Esophagus squamous epithelium (tissue), 5 donors: ENCODE measurements at places on chromosomes 1 and 21.

- no peak for DNase-seq
Observed at GRCh38 chr21:38688068-38688467, 117.7 kb upstream of the ETS2 start.

DNA sequence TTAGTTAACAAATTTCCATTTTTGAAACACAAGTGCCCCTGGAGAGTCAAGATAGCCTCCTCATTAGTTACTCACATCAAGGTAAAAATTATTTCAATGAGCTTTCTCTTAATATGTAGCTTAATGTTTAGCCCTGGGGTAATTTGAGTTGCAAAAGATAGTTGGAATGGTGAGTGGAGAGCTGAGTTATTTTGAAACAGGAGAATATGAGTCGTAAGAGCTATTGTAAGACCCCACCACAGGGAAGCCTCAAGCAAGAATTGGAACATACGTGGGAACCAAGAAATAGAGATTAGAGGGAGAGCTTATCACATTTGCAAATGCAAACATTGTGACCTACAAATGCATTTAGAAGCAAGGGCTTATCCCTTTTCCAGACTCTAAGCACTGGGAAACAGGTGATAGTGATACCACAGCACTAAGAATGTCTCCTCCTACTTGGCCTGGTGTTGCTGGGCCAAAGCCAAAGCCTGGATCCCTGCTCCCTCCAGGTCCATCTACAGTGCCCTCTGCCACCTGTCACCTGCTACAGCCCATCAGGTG, 635.1 kb downstream of the PTPRC start:
- no peak for DNase-seq

- no peak for DNase-seq
Observed at GRCh38 chr1:214143006-214143992, 137.7 kb upstream of the SMYD2 start.

DNA sequence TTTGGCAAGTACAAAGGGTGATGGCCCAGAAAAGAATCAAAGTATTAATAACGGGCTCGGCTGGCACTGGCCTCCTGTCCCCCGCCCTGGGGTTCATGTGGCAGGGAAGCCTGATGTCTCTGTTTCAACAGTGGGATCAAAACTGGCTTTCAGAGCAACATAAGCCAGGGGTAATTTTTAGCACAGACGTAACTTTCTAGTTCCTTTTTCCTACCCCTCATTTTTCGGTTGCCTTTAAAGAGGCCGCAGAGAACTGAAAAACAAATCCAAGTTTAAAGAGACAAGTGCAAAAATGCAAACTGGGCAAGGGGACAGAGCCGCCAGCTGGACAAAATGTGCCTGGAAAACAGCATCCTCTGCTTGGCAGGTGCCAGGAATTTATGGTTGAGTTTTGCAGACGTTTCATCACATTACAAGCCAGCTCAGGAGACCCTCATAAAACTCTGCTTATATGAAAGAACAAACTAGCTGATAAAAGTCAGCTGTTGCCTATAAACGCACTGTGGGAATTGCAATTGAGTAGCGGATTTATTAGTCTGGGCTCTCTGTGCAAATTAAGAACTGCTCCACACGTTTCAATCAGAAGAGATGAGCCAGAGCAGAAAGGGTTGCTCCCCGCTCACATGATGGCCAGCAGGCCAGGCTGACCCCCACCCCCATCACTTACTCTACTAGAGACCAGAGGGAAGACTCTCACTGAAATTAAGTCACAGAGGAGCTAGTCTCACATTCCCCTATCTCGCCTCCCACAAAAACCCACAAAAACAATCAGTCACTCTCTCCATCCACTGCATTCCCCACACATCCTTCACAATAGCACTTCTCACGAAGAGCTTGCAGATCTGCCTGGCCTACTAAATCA, 15.8 kb upstream of the CDCA8 start:
- no peak for DNase-seq

GRCh38 chr1:184270556-184270955, 116.3 kb upstream of the C1orf21 start:
- no peak for DNase-seq

DNA sequence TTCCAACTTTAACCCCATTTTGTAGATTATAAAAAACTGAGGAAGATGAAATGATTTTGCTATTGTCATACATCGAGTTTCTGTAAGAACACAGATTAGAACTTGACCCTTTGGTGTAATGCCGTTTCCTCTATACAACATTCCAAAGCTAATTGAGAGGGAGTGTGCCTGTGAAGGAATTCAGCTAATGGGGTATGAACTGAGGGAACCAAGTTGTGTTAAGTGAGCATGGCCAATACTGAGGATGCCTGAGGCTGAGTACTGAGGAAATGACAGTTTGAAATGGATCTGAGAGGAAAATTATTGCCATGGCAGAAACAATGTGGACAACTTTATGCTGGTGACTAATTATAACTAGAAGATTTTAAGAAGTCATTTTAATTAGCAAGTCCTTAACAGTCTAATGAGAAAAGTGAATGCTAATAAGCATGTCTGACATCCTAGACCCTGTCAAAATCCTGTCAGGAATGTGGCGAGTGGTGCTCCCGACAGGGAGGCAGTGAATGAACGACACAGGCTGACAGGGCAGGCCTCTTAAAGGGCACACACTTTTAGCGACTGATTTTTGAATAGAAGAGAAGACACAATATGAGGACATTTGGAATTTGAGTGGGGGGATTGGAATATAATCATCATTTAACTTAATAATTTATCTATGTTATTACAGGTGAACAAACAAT, 262.5 kb downstream of the HLX start:
- DNase-seq, result no peak

DNA sequence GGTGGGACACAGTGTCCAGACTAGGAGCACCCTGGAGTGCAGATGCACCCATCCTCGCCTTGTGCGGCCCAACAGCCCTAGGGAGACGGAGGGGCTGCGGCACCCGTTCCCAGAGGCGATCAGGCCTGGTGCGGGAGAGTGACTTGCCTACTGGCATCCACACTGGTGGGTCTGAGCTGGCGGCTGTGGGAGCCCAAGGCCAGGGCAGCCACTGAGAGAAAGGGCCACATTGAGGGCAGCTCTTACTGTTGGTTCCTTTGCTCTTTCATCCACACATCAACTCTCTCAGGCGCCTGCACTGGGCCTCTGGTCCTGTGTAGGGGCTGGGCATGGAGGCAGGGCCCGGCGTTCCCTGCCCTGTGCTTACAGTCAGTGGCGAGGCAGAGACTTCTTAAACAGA, 8.6 kb downstream of the PODN start:
- DNase-seq, result no peak

DNA sequence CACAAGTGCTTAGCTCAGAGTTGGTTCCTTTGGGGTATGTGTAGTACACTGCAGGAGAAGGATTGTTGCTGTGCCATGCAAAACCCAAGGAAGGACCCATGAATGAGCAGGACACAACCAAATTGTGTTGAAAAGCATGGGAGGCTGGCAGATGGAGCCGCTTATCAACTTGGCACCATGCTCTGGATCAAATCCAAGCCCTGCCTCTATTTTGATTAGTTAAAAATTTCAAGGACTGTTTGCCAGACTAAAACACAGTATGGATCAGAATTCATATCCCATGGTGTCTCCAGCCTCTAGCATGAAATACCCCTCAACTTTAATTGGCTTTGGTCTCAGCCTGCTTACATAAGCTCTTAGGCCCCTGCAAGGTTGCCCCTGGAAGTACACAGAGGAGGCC, 27.8 kb downstream of the CCDC185 start:
- no peak for DNase-seq

- no peak for DNase-seq
Observed at GRCh38 chr1:24567792-24568388, 12.0 kb downstream of the NCMAP start.

- no peak for DNase-seq
Observed at GRCh38 chr1:208071435-208072031, 160.6 kb upstream of the CD34 start.

- DNase-seq, result no peak
Observed at GRCh38 chr1:228986093-228986904, 251.0 kb downstream of the RHOU start.

- no peak for DNase-seq
Observed at GRCh38 chr1:204250428-204251030, 36.7 kb upstream of the GOLT1A start.

GRCh38 chr1:209879539-209879938, 51.8 kb downstream of the UTP25 start:
- no peak for DNase-seq

- no peak for DNase-seq
Observed at GRCh38 chr1:157040802-157041201, 4.7 kb downstream of the ARHGEF11 start.

GRCh38 chr1:45065083-45065482, 53.0 kb downstream of the UROD start:
- no peak for DNase-seq

DNA sequence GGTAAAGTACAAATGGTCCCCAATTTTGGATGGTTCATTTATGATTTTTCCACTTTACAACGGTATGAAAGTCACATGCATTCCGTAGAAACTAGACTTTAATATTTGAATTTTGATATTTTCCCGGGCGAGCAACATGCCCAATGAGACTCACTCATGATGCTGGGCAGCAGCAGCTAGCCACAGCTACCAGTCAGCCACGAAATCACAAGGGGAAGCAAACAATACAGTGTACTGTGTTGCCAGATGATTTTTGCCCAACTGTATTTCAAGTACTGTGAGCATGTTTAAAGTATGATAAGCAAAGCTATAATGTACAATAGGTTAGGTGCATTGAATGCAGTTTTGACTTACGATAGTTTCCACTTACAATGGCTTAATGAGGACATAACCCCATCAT, 266.8 kb downstream of the VAV3 start:
- no peak for DNase-seq

DNA sequence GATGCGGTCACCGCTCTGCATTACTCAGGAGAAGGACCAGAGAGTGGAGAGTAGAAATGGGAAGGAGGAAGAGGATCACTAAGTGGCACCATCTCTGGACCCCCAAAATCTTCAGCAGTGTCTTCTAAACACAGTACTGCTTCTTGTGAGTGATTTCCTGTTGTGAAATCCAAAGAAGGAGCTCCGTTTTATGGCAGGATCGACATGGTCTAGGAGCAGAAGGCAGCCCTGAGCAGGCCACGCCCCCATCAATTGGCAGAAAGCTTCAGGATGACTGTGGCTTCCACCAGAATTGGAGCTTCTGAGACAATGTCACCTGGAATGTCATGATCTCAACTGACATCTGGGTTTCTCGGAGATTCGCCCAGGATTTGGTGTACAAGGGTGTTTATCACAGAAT, 171.5 kb downstream of the ADSS2 start:
- DNase-seq, result no peak

DNA sequence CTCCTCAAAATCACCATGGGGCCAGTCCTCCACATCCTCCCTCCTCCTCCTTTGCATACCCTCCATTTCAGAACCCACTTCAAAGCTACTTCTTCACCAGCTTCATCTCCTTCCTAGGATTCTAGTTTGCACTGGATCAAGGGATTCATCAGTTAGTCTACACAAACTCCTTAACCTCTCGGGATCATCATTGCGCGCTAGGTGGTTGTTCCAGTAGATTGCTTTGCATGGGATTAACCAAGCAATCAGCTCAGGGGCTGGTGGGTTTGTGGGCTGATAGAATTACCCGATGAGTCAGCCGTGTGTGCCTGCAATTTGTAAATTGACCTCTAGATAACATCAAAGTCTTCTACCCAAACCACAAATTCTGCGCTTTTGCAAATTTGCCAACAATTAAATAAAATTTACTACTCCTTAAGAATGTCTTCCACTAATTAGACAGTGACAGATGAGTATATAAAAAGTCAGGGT, 7.7 kb downstream of the KANK4 start:
- no peak for DNase-seq

DNA sequence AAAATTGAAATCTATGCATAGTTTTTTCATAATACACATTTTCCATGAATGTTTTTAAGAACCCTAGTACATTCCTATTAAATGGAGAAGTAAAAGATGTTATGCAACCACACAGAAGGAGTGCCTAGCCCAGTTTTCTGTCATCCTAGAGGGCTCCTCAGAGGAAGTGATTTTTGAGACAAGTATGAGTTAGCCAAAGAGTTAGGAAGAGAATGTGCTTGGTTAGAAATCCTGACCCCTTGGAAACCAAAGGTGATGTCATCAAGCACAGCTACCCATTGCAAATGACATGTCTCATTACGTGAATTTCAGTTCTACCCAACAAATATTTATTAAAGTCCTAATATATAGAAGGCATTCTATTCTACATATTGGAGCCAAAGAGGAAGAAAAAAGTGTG, 88.9 kb upstream of the TNFSF4 start:
- no peak for DNase-seq

DNA sequence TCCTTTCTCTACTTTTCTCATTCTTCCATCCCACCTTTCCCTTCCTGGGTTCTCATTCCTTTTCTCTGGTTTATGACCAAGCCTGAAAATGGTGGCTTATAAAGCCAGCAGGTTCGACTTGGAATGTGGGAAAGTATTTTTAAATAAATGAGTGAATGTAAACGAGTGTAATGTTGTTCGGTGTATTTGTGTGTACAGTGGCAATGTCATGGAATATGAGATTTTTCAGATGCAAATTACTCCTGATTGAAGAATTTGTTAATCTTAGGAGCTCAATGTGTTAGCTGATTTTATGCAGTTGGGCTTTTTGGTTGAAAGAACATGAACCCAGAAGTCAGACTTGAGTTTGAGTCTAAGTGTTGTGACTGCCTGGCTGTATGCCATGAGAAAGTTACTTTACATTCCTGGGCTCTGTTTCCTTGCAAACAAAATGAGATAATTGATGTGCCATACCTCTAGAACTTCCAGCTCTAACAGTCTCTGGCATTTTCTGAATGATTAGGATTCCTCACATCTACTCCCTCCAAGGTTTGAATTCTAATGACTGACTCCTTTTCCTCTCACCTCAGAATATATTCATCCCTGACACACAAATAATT, 6.6 kb downstream of the SGIP1 start:
- no peak for DNase-seq

GRCh38 chr21:32585970-32586369, 647 bp upstream of the TCP10L start:
- no peak for DNase-seq

DNA sequence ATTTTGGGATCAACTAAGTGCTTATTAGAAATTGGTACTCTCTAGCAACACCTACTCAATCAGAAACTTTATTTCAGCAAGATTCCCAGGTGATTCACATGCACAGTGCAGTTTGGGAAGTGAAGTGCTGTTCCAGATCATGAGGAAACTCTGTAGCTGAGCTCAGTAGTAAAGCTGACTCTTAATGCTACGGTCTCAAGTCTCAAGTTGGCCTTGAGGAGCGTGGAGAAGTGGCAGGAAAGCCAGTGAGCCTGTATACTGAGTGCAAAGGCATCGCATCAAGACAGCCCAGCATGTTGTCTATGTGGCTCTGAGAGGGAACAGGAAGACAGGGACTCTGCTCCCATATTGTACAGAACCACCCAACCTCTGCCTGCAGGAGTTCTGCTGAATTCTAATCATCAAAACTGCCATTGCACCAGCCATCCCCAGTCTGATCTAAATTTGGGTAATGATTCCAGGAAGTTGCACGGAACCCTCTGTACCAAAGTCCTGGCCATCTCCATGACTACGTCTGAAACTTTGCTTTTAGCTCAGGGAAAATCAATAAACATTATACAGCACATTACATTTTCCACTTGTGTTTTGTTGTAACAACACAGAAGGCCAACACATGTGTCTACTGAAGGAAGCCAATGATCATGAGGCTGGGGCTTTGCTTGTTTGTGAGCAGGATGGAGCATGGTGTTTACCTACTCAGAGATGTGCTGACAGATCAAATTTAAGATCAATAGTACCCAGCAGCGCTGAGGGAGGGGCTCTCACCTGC, 105.1 kb upstream of the TLR5 start:
- no peak for DNase-seq

- no peak for DNase-seq
Observed at GRCh38 chr1:145884675-145885074, 991 bp downstream of the ANKRD35 start.

GRCh38 chr21:45544449-45545235, 2.4 kb upstream of the SLC19A1 start:
- no peak for DNase-seq

- DNase-seq, result no peak
Observed at GRCh38 chr1:3350506-3351261, 103.8 kb upstream of the ARHGEF16 start.
